T-helper 2 cell treated with Interferon-gamma antibody and Interleukin-4, amounts not matched to agents 5 μg/mL and 100 μg/mL, for 36 hours (primary cell): ENCODE measurements at places on chromosomes 5 and 9.

- no peak for DNase-seq
Measured at GRCh38 chr5:23877847-23878246, 370.4 kb downstream of the PRDM9 start.

GRCh38 chr5:3179220-3179619 lies 416.4 kb upstream of the IRX1 start:
- no peak for DNase-seq

- DNase-seq: peak; percentile 9
Measured at GRCh38 chr9:125701351-125701750, 5.7 kb downstream of the MAPKAP1 start.

DNA sequence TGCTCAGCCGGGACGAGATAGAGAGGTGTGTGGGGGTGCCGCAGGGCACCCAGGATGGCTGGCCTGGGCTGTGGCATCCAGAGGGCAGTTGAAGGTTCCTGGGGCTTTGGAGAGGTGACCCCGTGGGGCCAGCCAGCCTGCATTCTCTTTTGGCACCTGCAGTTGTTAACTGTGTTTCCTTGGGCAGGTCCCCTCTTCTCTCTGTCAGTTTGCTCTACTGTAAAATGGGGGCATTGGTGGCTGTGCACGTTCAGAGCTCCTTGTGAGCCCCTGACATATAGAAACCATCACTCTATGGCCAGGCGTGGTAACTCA lies 8.5 kb downstream of the ZDHHC12 start:
- no peak for DNase-seq

DNA sequence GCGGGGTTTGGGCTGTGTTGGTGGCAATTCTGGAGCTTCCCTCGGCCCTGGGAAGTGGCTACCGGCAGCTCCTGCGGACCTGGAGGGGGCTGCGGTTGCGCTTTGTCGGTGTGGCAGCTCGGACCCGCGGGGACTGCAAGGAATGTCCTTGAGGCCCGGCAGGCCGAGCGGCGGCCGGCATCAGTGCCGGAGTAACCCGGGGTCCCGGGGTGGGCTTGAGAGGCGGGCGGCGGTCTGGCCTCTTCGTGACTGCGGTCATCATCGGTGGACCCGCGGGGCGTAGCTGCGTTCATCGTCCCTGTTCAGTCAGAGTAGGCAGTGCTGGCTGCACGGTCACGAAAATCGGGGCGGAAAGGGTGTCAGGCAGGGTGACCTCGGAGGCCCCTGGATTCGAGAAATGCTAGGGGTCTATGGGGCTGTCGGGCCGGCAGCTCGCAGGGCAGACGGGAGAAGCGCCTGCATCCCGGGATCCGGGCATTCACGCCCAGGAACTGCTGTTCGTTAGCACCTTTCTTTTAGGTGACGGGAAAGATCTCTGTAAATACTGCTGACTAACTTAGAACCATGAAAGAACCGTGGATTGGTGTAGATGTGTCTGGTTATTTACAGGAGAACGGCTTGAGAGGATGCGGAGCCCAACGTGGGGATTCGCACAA lies 474 bp downstream of the HMGCR start:
- peak; percentile 42 for DNase-seq

- DNase-seq: peak; percentile 34
Measured at GRCh38 chr5:40402007-40402364, 277.7 kb upstream of the PTGER4 start.
